ENCODE measurements at places on chromosomes 5 and 9.

DNA sequence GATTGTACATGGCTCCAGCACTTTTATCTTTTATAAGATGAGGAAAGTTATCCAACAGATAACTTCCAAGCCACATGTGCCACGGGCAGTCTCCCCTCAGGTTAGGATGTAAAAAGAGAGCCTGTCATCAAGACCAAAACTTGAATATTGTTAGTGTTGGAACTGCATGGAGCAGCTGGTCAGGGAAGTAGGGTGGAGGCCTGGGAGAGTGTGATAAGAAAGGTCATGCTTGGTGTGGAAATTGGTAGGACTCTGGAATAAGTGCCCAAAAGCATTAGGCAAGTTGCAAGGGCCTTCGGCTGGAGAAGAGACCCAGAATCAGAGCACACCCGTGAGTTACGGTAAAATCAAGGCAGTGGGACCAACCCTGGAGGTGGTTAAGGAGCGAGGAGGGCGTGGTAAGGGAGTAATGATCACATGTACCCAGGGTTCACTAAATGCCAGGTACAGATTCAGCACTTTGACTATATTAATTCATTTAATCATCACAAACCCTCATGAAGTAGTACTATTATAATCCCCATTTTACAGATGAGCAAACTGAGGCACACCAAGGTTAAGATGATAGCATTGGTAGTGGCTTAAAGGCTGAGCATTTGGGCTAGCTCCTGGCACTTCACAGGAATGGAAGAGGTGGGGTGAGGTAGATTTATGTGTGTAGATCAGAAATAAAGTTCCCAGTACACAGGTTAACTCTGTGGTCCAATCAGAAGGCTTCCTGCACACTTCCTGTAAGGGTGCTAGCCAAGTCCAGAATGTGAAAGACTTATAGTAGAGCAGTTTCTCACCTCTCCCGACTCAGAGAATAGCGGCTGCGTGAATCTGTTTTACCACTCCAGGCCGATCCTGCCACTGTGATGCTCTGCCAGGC, 96.5 kb upstream of the ZNF608 start:
- H3K4me1 ChIP-seq = peaks cover 11% of the 10 kb centered on the region
- no peaks in the 10 kb centered on the region for H3K27me3 ChIP-seq
- H3K27ac ChIP-seq = peak overlapping the region; percentile 45
- no peaks in the 10 kb centered on the region for H3K36me3 ChIP-seq
- no peak overlapping the region for H3K4me3 ChIP-seq

DNA sequence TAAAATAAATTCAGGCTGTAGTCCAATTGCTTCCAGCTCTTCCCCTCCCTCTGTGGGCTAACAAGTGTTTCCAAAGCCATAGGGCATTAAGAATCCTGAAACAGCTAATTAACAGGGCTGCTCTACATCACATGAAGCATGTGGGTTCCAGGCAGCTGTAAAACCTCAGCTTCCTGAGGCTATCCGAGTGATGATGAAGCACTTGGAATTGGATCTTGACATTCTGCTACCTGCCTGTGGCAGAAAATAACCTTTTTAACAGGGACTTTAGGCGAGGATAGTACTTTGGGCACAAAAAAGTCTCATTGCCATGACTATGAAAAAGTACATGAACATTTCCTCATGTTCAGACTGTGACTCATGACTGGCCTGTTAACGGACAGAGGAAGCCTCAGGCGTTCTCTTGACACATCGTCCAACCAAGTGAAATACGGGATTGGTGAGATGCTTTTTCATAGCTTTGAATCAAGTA, 107.2 kb downstream of the PDE4D start:
- DNase-seq = no peak
- H3K27me3 ChIP-seq = no peaks in the 10 kb centered on the region
- H3K4me1 ChIP-seq = peaks cover 13% of the 10 kb centered on the region
- H3K36me3 ChIP-seq = no peaks in the 10 kb centered on the region
- no peak overlapping the region for H3K4me3 ChIP-seq

DNA sequence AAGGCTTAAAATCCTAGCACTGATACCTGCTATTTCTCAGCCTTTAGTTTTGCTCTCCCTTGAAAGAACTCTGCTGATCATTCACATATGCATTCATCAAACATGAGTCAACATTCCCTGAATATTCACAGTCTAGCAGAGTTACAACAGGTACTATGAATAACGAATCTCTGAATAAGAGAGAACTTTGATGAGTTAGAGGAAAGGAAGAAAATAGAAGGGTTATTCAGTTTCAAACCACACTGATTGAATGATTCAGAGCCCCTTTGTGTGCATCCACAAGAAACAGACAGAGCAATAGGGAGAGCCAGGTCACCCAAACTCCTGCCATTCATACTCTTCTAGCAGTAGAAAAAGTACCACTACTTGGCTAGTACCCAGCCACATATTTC, 36.0 kb downstream of the FOXD1 start:
- H3K36me3 ChIP-seq = no peaks in the 10 kb centered on the region
- no peak overlapping the region for H3K4me3 ChIP-seq
- no peak overlapping the region for H3K27ac ChIP-seq
- no peaks in the 10 kb centered on the region for H3K27me3 ChIP-seq
- DNase-seq = no peak

- no peak overlapping the region for H3K4me3 ChIP-seq
- no peaks in the 10 kb centered on the region for H3K36me3 ChIP-seq
- DNase-seq = no peak
- H3K4me1 ChIP-seq = no peaks in the 10 kb centered on the region
- no peak overlapping the region for H3K27ac ChIP-seq
- H3K27me3 ChIP-seq = no peaks in the 10 kb centered on the region
These were observed 24.7 kb upstream of the TIFAB start for GRCh38 chr5:135476615-135477581.

GRCh38 chr5:106167766-106168165, 1503.0 kb downstream of the EFNA5 start:
- H3K36me3 ChIP-seq = no peaks in the 10 kb centered on the region
- no peaks in the 10 kb centered on the region for H3K27me3 ChIP-seq
- no peak overlapping the region for H3K4me3 ChIP-seq
- H3K27ac ChIP-seq = no peak overlapping the region

DNA sequence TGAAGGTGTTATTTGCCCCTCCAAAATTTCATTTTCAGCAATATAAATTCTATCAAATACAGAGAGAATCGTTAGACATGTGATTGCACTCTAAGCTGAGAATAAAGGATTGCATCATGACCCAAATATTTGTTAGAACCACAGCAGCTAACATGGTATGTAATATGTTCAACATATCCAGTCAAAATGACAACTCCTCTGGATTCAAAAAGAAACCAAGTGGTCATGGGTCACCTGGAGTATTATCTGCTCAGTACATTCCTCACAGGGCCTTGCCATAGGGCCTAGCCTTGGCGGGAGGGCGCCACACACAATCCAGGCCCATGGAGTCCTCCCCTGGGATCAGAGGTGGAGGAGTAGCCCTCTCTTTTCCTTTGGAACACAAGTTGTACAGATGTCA, 179.2 kb downstream of the HSD17B3 start:
- no peaks in the 10 kb centered on the region for H3K36me3 ChIP-seq
- H3K27me3 ChIP-seq = no peaks in the 10 kb centered on the region
- DNase-seq = no peak
- H3K4me1 ChIP-seq = peaks cover 24% of the 10 kb centered on the region
- H3K4me3 ChIP-seq = no peak overlapping the region

GRCh38 chr9:85344901-85345300, 396.9 kb downstream of the AGTPBP1 start:
- no peaks in the 10 kb centered on the region for H3K36me3 ChIP-seq
- no peak overlapping the region for H3K27ac ChIP-seq
- no peak for DNase-seq

DNA sequence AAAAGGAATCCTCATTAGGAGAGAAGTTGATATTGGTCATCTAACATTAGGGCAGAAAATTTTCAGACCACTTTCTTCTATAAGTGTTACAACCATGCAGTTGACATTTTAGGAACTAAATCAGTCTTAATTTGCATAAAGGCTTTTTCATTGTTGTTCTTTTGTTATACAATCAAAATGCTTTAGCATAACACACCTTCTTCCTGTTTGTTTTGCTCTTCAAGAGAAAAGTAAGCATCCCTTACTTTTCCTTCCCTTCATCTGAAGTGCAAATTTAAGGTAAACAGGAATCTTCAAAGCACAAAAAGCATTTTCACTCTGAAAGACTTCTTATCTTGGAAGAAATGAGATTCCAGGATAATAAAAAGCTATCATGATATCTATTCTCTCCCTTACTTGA, 273.6 kb downstream of the PTPRD start:
- H3K4me1 ChIP-seq = no peaks in the 10 kb centered on the region
- no peak for DNase-seq
- H3K27me3 ChIP-seq = no peaks in the 10 kb centered on the region

- no peaks in the 10 kb centered on the region for H3K27me3 ChIP-seq
- no peaks in the 10 kb centered on the region for H3K36me3 ChIP-seq
- H3K4me3 ChIP-seq = no peak overlapping the region
- no peak for DNase-seq
- no peak overlapping the region for H3K27ac ChIP-seq
These were observed 421.7 kb downstream of the IRX2 start for GRCh38 chr5:2329741-2330140.

- peak overlapping the region; percentile 90 for H3K27ac ChIP-seq
- peak overlapping the region; percentile 77 for H3K4me3 ChIP-seq
- H3K4me1 ChIP-seq = peaks cover 20% of the 10 kb centered on the region
- peak; percentile 53 for DNase-seq
- H3K27me3 ChIP-seq = no peaks in the 10 kb centered on the region
These were observed 1.3 kb upstream of the TRMO start for GRCh38 chr9:97923529-97924108.

DNA sequence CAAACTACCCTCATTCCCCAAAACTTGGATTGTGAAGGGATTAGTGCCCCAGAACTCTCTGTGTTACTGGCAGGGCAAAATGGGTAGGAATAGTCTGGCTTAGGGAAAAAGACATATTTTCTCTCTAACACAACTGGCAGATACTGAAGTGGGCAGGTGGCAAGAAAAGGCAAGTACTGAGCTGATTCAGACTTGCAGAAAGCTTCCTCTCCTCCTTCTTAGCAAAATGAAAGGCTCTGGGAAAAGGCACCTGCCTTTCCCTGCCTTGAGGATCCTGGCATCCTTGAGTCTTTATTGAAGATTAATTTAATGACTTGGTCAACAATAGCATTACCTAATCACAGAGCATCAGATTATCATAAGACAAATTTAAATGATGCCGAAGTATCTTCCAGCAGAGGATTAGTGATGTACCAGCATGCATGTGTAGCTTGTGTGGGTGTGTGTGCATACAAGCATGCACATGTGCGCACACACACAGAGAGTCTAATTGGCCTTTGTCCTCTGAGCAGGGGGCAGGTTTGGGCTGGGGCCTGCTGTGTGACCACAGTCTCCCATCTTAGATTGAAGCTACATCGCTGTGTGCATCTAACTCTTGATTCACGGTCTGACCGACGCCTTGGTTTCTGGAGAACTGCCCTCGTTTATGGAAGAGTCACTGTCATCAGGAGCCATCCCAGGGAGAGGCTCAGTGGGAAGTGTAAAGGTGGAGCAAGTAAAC, 294.8 kb downstream of the AOPEP start:
- peaks cover 98% of the 10 kb centered on the region for H3K4me1 ChIP-seq
- peak overlapping the region; percentile 16 for H3K4me3 ChIP-seq

GRCh38 chr9:35042081-35042604, 30.3 kb downstream of the VCP start:
- H3K27me3 ChIP-seq = no peaks in the 10 kb centered on the region
- peaks cover 22% of the 10 kb centered on the region for H3K36me3 ChIP-seq
- no peak overlapping the region for H3K27ac ChIP-seq
- no peak for DNase-seq
